Pancreas (tissue), 10 donors: ENCODE measurements at places on chromosomes 1 and 21. TPM values are rescaled to one million over a fixed set of nuclear protein-coding genes. Genes with fewer than 3 reads are reported as not detected.

KCND3 gene
- total RNA-seq = 6.6 TPM

MLLT11 gene
- 0.22 TPM for total RNA-seq

DNA sequence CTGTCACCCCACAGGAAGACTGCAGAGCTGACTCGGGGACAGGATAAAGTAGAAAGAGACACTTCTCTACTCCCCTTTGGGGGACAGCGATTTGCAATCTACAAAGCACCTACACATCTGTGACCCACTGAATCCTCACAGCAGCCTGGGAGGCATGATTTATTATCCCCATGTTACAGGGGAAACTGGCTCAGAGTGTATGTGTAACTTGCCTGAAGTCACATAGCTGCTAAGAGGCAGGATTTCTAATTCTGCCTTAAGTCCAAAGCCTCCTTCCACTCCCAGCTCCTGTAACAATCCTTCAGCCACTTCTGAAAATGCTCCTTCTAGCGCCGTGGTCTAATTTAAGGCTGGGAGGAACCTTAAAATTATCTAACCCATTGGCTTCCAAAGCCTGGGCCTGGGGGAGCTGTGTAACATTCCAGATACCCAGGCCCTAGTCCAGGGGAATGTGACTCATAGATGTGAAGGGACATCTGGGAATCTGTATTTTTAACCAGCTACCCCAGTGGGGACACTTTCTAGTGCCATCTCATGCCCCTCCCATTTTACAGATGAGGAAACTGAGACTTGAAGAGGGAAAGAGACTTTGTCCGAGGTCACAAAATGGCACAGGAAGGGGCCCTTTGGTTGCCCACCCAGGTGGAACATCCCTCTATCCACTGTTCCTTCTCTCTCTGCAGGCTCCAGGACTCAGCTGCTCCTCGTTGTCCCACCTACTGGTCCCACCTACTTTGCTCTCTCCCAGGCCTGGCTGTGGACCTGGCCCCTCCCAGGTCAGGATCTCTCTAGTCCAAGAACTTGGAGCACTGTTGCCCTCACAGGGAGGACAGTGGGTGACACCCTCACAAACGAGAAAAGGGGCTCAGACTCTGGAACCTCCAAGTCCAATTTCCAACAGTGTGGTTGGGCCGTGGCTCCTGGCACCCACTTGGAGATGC, 48.9 kb downstream of the AHDC1 start:
- DNase-seq = no peak

DNA sequence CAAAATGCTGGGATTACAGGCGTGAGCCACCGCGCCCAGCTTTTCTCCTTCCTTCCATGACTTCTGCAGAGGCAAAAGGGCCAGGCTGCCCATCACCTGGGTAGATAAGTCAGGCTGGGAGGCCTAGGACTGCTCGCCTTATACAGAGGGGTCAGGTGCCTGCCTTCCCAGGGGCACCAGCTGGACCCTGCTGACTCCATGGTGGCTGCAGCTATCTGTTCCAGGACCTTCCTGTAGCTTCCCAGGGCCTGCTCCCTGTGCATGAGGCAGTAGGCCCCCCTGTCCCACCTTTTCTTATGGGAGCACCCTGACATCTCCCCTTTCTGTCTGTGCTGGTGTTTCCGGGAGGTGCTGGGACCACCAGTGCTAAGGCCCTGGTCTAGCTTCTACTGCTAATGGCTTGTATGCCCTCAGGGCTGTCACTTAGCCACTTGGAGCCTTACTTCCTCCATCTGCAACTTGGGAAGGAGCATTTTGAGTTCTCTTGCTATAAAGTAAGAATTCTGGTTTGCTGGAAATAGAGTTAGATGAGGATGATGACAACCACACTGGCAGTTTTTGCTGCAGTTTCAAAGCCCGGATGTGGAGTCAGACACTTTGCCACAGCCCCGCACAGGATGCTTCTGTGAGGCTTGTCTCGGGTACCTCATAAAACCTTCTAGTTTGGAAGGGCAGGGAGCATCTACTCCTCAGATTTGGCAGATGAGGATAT, 14.4 kb downstream of the SOX13 start:
- peak; percentile 23 for DNase-seq

GRCh38 chr21:15050568-15051377, 14.0 kb downstream of the NRIP1 start:
- DNase-seq = no peak

GRCh38 chr1:1059494-1060280, 14.4 kb downstream of the RNF223 start:
- DNase-seq = peak; percentile 98

- DNase-seq = no peak
Observed at GRCh38 chr1:109816175-109816811, 52.6 kb upstream of the EPS8L3 start.

GRCh38 chr1:181262069-181262468, 173.6 kb downstream of the IER5 start:
- DNase-seq = no peak
